SHP77 (cell line): ENCODE measurements at places on chromosomes 1 and 21.

DNA sequence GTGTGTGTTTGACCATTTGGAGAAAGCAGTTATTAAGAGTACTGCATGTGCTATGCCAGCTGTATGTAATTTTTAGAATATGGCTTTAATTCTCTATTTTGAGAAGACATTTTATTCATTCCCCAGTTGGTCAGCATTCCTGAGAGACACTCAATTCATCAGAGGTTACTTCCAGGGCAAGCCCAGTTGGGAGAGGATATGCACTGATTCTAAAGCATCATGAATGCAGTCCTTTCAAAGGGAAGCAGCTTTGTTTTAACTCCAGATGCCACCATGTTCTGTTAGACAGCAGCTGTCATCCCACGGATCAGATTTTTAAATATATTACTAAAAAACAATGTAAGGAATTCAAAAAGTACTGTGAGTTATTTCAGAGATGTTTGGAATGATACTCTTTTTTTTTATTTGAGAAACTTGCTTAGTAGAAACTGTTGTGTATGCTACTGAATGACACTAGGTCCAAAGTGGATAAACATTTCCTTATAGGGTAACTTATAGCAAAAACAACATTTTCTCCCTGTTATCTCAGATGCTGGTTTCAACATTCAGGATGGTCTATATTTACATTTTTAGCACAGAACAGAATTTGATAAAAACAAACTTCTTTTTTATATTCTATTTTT lies 149.5 kb upstream of the B3GALT2 start:
- no peak for DNase-seq

- DNase-seq, result no peak
Measured at GRCh38 chr1:21278208-21278859, 11.9 kb downstream of the ECE1 start.

DNA sequence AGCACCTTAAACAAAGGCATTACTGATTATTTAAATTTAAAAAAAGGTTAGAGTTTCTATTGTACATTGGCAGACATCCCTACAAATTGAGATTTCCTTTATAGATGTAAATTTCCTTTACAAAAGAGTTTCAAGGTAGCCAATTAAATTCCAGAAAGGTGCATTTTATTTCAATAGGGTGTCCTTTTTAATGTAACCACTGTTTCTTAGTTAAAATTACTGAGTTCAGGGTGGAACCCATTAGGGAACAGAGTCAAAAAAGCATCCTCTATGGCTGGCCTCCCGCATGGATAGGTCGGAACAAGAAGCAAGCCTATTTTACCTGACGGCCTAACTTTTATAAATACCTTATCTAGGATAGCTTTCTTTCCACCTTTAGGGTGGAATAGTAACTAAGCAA lies 24.4 kb downstream of the TCP10L start:
- no peak for DNase-seq

- DNase-seq, result no peak
Measured at GRCh38 chr1:155529929-155530328, 32.7 kb downstream of the ASH1L start.

- no peak for DNase-seq
Measured at GRCh38 chr1:174112489-174113162, 46.7 kb upstream of the RABGAP1L start.

DNA sequence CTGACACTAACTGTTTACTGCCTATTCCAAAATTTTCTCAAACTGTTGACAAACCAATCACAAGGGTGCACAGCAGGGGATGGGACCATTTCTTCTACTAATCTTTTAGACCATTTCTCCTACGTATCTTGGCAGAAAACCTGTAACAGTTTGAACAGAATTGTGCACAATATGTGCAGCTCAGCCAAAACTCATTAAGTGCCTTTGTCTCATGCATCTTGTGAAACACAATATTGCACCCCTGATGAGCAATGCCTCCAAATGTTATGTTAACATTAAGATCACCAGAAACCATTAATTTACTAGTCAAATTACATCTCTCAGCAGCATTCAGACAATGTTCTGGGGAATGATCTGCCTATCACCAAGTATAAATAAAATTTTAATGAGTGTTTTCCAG lies 247.5 kb downstream of the NRIP1 start:
- DNase-seq, result no peak

- no peak for DNase-seq
Measured at GRCh38 chr1:170807432-170807831, 127.9 kb upstream of the MROH9 start.

DNA sequence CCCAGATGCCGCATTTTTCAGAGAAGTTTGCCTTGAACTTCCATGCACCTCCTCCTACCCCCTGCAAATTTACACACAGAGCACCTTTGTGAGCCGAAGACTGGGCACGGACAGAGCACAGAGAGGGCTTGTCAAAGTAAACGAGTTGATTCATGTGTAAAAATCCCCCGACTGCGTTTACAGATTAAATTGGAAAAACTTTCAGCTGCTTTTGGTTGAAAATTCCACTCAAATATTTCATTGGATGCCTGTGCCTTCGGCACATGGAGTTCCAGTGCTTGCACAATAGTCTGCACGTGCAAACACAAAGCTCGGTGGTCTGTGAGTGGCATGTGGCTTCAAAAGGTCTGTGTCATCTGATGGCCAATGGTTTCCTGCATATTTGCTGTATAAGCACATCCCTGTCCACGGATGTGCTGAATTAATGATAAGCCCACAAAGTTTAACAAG lies 177.5 kb downstream of the SETD4 start:
- DNase-seq, result no peak

GRCh38 chr21:21463456-21463855 lies 465.2 kb downstream of the NCAM2 start:
- DNase-seq, result no peak

DNA sequence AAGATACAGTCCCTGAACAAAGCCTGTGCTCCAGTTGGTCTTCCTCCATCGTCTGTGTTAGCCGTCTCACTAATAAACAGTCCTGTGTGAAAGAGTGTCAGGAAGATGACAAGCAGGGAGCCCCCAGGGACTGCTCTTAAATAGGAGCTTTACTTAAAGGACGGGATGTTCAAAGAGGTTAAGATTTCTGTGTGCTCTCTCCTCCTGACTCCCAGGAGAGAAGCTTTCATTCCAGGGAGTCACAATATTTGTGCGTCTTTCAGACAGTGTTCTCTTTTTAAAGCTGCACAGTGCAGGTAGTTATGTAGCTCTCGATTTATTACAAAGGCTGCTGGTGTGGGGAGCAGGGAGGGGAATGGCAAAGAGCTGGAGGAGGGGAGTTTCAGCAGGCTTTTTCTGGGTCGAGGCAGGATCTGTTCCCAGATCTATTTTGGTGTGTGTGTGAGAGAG lies 43.5 kb downstream of the STYXL2 start:
- DNase-seq, result no peak

DNA sequence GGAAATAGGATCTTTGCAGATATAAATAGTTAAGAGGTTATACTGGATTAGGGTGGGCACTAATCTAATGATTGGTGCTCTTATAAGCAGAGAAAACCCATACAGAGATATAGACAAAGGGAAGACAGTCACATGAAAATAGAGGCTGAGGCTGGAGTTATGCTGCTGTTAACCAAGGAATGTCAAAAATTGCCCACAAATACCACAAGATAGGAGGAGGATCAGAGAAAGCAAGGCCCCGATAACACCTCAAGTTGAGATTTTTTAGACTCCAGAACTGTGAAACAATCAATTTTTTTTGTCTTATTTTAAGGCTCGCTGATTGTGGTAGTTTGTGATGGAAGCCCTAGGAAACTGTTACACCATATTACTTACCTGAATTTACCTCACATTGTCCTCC lies 513.2 kb downstream of the COL11A1 start:
- DNase-seq, result no peak

DNA sequence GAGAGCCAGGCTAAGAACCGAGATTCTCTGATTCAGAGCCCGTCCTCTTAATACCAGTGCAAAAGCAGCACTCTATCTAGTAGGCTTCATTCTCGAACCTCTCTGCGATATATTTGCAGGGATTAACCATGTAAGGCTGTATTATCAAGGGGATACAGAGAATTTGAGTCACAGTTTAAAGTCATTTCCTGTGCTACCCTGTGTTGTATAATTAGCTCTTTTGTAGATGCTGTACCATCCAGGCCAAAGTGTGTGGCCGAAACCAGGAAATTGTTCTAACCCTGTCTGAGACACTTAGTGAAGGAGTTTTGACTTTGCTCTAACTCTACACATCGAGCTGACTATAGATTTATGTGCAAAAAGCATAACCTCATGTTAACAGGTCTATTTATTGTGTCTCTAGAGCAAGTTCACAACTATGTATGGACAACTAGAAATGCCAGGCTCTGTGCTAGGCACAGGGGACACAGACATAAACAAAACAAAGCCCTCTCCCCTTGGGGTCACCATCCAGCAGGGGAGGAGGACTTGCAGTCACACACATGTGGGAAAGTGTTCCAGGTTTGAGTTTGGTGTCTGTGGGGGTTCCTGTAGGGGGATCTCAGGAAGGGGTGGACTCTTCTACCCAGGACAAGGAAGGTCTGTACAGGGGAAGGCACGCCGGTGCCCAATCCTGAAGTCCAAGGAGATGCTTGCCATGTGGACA lies 182.2 kb downstream of the DHRS3 start:
- DNase-seq, result no peak

- DNase-seq, result no peak
Measured at GRCh38 chr1:33986390-33987095, 122.7 kb downstream of the HMGB4 start.

GRCh38 chr1:231626951-231627614 lies 493 bp downstream of the DISC1 start:
- peak; percentile 61 for DNase-seq

DNA sequence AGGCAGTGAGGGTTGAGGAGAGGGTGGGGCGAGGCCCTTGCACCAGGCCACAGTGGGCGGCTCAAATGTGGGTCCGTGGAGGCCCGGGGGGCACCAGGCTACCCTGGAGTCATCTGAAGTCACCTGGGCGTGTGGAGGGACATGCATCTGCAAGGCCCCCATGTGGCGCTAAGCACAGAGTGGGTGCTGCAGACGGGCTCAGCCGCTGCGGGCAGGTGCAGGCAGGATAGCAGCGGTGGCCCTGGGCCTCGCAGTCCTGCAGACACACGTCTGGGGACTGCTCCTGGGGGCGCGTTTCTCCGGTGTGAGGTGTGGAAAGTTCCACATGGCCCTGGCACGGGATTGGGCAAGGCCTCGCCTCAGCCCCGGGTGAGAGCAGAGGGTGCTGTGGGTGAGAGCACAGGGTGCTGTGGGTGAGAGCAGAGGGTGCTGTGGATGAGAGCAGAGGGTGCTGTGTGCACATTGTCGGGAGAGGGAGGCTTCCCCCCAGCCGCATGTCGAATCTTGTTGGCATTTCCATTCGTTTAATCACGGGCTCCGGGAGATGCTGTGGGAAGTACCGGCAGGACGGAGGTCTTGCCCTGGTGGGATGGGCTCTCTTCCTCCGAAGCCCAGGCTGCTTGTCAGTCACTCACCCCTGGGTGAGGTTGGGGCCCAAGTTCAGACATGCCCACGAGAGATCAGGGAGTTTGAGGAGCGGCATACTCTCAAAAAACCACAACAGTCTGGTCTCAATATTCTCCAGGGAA lies 46.5 kb downstream of the TP73 start:
- no peak for DNase-seq
